EL (cell line): ENCODE measurements at places on chromosomes 5 and 9.

DNA sequence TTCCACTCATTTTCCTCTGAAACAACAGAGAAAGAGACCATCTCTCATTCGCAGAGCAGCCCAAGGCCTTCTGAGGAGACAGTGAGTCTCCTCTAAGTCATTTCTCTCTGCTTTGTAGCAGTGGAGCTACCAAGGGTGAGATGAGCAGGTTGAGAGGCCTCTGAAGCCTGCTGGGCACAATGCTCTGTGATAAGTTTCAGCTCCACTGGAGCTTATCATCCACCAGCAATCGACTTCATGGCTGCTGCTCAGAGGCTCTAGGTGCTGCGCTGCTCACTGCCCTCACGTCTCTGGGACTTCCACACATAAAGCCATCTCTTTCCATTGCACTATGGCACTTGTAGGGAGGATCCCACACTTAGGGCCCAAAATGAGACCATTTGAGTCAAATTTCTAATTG, 96.3 kb downstream of the CMYA5 start:
- DNase-seq, result no peak

DNA sequence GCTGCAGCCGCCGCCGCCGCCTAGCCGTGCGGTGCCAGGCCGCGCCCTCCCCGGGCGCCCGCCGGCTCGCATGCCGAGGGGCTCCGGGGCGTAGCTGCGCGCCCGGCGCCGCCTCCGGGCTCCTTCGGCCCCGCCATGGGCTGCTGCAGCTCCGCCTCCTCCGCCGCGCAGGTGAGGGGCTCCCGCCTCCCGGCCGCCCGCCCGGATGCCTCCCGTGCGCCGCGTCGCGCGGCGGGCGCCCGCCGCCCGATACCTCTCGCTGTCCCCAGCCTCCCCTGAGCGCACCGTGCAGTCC, 230 bp downstream of the SLC44A1 start:
- DNase-seq, result no peak

DNA sequence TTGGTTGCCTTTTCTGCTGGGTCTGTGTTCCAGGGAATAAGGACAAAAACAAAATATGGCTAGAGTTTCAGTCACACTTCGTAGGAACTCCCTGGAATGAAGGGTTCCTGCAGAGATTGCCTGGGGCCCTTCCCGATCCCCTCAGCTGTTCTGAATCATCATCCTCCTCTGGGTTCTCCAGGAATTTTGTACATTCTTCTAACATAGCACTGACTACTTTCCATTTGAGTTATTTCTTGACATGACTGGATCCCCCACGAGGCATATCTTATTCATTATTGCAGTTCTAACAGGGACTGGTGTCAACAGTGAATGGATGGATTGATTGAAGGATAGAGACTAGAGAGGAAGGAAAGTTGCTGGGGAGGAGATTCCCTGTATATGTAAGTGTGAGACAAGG, 49.2 kb upstream of the TNC start:
- DNase-seq, result peak; percentile 97

DNA sequence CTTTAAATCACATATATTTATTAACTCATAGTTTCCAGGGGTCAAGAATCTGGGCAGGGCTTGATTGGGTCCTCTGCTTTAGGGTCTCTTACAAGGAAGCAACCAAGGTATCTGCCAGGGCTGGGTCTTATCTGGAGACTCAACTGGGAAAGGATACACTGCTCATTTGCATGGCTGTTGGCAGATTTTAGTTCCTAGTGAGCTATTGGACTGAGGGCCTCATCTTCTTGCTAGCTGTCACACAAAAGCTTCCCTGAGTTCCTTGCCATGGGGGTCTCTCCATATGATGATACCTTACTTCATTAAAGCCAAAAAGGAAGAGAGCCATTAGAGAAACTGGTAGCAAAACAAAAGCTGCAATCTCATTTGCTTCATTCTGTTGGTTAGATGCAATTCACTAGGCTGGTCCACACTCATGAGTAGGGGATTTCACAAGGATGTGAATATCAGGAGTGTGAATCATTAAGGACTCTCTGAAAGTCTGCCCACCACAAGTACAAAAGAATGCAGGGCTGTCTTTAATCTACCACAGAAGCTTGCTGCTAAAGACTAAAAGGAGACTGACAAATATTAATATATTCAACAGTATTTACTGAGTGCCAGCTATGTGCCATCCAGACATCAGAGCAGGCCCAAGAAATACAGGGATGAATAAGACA, 42.0 kb upstream of the TIMD4 start:
- peak; percentile 1 for DNase-seq

- no peak for DNase-seq
These were observed 15.5 kb upstream of the CTNNA1 start for GRCh38 chr5:138737494-138738265.

DNA sequence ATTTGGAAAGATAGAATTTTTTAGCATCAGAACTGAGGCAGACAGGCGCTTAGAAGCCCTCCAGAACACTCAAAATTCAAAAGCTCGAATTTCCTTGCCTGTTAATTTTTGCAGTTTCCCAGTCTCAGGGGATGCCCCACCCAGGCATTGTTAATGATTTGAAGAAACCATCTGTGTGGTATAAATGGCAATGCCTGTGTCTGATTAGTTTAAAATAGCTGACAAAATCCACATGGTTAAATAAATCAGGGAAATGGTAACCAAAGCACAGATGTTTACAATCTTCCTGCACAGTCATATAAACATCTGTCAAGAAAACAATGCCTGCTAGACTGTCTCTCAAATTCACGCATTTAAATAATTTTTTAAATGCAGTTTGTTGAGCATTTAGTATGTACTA, 185.2 kb upstream of the RGMB start:
- DNase-seq, result no peak

- DNase-seq, result no peak
These were observed 252.9 kb downstream of the MAN2A1 start for GRCh38 chr5:109942646-109943045.

DNA sequence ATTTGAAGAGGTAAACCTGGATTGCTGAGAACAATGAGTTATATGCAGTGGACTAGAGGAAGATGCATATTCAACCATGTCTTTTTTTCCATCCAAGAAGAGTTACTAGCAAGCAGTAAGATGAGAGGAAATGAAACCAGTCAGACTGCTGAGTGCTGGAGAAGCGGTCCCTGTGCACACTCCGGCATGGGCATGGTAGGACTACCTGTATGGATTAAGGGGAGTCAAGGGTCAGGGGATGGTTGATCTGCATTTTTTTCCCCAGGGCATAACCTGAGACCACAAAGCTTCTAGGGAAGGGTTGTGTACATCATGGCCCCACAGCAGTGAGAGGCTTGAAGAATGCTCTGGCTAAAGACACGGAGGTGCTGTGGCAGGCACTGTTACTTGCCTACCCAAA, 76.6 kb upstream of the ZNF169 start:
- no peak for DNase-seq

DNA sequence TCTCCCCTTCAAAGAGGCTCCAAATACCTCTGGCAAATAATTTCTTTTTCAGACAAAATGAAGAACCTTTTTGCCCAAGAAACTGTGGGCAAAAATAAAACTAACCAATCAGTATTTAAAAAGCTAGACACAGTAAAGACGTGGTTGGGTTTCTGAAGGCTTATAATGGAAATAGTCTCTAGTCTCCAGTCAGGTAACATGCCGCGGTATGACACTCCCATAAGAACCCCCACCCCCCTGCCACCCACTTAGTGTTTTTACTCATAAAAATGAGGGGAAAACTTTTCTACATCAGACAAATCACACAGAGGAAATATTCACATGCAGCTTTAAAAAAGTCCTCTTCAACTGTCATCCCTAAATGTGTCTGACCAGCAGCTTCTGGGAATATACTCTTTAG, 105.3 kb downstream of the THBS4 start:
- no peak for DNase-seq

- DNase-seq, result no peak
These were observed 394.6 kb downstream of the ELAVL2 start for GRCh38 chr9:23431459-23431858.

DNA sequence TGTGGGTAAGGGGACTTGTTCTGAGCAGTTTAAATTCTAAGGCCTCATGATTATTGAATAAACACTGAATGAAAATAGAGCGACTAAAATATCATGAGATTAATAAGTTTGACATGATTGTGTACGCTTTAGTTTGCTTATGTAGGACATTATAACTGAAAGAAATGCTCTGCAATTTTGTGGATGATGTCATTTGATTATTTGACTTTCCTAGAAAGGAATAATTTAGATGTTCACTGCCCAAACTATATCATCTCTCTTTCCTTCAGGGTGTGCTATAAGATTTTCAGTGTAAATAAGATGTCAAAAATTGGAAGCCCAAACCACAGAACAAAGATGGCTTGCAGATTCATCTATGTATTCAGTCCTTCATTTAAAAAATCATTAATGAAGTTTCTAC, 115.7 kb upstream of the MTAP start:
- no peak for DNase-seq

DNA sequence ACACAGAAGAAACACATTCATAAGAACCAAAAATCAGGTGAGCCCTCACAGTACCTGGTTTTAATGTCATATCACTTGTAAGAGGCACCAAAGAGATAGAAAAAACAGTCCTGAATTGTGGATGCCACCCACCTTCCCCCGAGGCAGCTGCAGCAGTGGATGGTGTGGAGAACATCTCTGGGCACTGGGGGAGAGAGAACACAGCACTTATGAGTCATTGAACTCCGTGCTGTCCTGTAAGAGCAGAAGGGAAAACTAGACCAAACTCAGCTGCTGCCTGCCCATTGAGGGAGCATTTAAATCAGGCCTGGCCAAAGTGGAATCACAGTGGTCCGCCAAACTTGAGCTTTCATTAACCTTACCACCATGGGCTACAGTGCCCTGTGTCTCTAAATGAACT, 296.2 kb downstream of the SPATA31D1 start:
- no peak for DNase-seq

GRCh38 chr5:72501488-72501887, 5.7 kb downstream of the ZNF366 start:
- no peak for DNase-seq

- peak; percentile 72 for DNase-seq
These were observed 13.4 kb upstream of the JADE2 start for GRCh38 chr5:134511796-134512660.

DNA sequence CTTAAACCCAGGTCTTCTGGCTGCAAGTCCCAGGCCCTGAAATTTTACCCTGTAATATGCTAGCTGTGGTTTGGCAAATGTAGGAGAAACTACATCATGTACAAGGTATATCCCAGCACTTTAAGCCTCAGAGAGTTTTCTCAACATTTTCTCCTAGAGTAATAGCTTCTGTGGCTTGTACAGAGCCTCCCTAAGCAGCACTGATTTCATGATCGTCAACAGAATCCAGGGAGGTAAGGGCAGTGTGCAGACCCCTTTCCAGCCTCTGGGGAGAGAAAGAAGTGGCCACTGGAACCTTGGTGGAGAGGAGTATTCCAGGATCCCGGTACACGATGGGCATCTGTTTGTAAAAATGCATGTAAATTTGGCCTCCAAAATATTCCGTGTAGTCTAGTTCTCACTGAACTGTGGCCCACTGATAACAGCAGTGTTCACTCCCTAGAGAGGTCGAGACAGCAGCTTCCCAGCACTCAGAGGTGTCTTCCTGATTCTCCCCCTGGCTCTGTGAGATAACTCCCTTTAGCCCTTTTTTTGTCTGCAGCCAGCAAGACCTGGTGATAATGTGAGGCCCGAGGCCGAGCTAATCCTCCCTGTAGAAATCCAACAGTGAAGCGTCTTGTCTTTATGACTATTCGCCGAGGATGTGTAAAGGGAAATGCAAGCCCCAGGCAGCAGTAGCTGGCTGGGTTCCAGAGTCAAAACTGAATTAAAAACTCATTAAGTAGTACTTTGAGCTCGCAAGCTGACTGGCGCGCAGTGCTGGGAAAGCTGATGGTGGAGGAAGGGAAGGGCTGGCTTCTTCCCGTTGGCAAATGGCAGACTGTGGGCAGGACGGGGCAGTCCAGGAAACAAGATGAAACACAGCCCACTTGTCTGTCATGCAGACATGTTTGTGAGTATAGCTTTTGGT, 59.0 kb downstream of the MAP1B start:
- DNase-seq, result no peak

- no peak for DNase-seq
These were observed 179.8 kb upstream of the PPP1R26 start for GRCh38 chr9:135299651-135300345.

- no peak for DNase-seq
These were observed 26.2 kb downstream of the HMGXB3 start for GRCh38 chr5:150026682-150027172.

- no peak for DNase-seq
These were observed 7.3 kb downstream of the CCDC112 start for GRCh38 chr5:115289104-115289503.

DNA sequence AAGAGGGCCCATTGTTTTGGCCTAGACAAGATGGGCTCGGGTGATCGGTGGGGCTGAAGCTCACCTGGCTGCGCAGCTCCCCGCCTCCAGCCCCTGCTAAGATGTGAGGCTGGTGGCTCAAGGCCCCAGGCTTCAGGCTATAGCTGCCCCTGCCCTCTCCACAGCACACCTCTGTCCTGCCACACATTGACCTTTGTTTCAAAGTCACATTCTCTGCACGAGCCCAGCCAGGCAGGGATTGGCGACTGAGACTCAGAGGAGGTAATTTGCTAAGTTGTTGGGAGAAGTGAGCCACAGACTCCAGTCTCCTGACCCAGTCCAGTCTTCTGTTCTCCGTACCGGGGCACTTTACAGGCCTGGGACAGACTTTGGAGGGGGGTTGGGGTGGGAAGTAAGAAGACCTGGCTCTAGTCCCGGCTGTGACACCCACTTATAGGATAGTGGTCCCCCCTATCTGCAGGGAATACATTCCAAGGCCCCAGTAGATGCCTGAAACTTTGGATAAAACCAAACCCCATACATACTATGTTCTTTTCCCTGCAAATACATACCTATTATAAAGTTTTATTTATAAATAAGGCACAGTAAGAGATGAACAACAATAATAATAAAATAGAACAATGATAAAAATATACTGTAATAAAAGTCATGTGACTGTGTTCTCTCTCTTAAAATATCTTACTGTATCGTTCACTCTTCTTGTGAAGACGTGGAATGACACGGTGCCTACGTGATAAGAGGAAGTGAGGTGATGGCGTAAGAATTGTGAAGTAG, 13.3 kb downstream of the PDGFRB start:
- no peak for DNase-seq

- DNase-seq, result no peak
These were observed 107.6 kb downstream of the ADRB2 start for GRCh38 chr5:148933903-148934432.

DNA sequence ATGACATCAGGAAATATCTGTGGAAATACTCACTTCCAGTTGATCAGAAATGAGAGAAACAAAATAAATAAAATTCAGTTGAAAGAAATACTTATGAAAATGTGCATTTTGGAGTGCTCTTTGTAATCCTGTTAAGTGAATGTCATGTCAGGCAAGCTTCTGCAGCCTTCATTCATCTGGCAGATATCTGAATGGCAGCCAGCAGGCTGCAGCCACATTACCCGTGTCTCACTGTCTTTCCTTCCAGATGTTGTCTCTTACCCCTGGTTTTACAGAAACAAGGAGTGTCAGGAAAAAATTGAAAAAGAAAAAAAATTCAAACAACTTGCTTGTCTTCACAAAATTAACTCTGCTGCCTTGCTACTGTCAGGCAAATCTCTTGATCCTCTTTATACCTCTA, 445.0 kb upstream of the RIOK2 start:
- DNase-seq, result peak; percentile 4
